ENCODE measurements at places on chromosomes 6 and 20.

GRCh38 chr20:23061734-23062561, 12.5 kb upstream of the THBD start:
- no peak for DNase-seq

- no peak for DNase-seq
Measured at GRCh38 chr6:6455272-6455671, 133.2 kb upstream of the LY86 start.

DNA sequence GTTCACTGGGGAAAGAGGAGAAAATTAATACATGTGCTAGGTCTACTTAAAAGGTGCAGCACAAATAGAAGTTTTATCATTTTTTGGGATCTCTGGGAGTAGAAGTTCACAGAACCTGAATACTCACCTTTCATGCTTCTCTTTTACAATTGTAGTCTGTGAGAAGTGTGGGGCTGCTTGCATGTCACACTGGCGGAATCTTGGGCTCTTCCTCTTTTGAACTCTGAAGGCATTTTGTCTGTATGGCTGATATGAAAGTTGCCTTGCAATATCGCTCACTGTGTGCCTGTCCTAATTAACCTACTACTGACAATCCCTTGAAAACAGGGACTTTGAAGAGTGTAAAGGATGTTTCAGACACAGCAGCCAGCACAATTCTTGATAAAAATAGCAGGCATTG, 65.9 kb upstream of the CLDN20 start:
- DNase-seq = no peak

- no peak for DNase-seq
Measured at GRCh38 chr6:122640366-122640765, 30.2 kb downstream of the PKIB start.

GRCh38 chr6:33837971-33838665, 34.3 kb upstream of the MLN start:
- no peak for DNase-seq

GRCh38 chr6:107061125-107062020, 33.4 kb downstream of the MTRES1 start:
- no peak for DNase-seq

GRCh38 chr20:45156713-45157112, 18.0 kb upstream of the PI3 start:
- DNase-seq = no peak

- DNase-seq = peak; percentile 66
Measured at GRCh38 chr6:160534050-160534696, 129.9 kb downstream of the LPA start.

GRCh38 chr6:144315226-144315980, 30.3 kb downstream of the UTRN start:
- no peak for DNase-seq

DNA sequence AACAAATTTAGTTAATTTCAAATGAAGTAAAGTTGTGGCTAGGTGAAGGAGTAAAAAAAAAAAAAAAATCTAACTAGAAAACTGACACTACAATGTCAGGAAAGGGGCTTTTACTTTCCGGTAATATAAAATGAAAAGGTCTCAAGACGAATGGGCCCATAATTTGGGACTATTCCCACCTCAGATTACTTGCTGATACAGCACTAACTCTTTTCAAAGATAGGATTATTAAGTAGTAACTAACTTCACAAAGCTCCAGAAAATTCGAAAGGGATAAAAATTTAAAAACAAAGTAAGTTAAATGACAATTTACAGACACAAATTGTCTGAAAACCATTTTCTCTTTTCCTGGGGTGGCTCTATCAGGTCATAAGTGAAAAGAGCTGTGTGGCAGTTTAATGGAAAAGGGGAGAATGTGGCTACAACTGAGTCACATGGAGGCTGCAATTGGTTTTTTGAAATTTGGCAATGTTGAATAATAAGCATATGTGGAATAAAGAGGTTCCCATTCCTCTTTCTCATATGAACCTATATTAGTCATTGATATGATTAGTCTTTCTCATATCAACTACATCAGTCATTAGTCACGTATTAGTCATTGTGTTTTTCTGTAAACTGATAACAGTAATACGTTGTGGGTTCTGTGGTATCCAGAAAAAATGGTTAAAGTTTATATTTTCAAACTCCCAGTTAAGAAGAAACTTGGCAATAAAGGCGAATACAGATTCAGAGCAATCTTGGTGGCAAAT, 78.0 kb downstream of the RWDD2A start:
- DNase-seq = no peak
